ENCODE measurements at places on chromosomes 12 and 14. TPM values are rescaled to one million over a fixed set of nuclear protein-coding genes. Genes with fewer than 3 reads are reported as not detected.

DNA sequence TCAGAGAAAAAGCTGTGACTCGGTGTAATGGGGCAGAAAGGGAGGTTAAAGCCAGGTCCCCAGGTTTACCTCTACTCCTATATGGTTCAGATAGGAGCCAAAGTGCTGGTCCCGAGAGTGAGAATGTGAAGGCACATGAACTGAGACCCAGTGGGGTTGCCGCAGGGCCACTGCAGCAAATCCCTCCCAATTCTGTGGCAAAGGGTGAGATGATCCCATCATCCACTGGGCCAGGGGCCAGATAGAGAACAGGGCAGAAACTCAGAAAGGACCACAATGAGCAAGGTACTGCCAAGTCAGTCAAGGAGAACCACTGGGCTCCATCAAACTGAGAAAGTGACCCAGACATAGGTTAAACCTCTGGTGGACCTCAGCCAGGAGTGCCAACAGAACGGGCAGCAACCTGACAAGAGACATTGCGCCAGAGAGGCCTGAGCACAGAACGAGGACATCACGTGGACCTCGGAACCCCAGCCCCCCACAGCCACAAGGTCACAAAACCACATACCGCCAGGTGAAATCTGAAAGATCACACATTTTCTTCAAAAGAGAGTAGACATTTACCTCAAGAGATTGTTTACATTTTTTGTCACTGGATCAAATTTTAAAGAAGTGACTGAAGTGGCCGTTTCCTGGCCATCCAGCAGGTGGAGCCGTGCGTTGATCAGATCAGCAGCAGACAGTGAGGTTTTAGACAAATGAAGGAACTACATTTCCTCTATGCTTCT, 20.5 kb upstream of the ITPR2 start:
- DNase-seq: peak; percentile 70

GRCh38 chr12:96473394-96474093, 15.8 kb upstream of the CFAP54 start:
- DNase-seq: no peak

Gene AKAP3
- total RNA-seq: 0.97 TPM

Gene CCDC197
- not detected for total RNA-seq

Gene VPS37B
- 46.6 TPM for total RNA-seq

DNA sequence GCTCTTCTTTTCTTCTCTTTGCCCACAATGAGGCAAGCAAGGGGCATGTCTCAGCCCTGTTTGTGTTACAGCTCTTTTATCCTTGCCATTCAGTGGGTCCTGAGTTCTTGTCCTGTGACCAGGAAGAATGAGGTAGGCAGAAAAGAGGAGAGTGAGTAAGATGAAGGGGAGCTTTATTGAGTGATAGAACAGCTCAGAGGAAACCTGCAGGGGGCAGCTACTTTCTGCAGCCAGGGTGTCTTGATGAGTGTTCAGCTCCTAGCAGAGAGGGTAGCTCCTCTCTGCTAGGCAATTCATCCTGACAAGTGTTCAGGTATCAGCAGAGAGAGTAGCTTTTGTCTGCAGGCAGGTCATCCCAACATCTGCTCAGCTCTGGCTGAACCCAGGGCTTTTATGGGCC, 41.0 kb downstream of the HSD17B6 start:
- DNase-seq: no peak

GRCh38 chr12:131644481-131644880, 66.4 kb upstream of the SFSWAP start:
- no peak for DNase-seq

DNA sequence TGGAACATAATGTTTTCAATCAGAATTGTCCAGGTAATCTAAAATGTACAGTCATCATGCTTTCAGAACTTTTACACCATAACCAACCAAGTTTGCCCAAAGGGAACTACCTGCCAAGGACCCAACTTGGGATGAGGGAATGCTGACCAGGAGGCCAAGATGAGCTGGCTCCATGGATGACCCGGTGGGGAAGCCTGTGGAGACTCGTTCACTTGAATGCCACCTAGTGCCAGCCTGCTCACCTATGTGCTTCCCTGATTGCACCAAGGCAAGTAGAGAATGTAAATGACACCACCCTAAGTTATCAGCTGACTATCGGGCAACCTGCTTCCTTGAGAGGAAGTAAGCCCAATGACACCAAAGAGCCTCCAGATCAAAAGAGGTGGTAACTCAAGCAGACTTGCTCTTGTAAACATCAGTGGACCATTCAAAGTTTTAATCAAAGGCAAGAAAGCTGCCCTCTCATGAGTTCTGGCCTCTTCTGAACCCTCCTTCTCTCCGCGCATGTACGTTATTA, 137.3 kb downstream of the TTC7B start:
- DNase-seq: no peak

GRCh38 chr12:129332286-129332685, 479.0 kb downstream of the GLT1D1 start:
- no peak for DNase-seq

DNA sequence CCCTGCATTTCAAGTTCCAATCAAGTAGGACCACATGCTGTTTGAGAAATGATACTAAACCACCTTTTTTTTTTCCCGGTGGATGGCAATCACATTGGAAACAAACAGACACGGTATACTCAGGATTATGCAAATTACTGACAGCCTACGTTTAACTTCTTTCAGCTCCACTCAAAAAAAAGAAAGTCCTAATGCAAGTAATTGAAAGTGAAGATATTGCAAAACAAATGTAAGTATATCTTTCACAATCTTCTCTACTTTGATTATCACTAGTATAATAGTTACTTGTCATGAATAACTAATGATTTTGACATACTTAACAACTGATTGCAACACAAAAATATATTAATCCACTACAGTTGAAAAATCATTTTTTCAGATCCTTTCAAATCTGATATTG, 2.6 kb upstream of the OSBPL8 start:
- DNase-seq: no peak

GRCh38 chr12:75998292-75999063, 33.1 kb downstream of the PHLDA1 start:
- DNase-seq: no peak

Gene SLC38A4
- total RNA-seq: 0.36 TPM

- DNase-seq: no peak
These were observed 10.9 kb upstream of the ENDOU start for GRCh38 chr12:47736216-47736615.

- peak; percentile 43 for DNase-seq
These were observed 28.4 kb upstream of the MON2 start for GRCh38 chr12:62438098-62438692.

DNA sequence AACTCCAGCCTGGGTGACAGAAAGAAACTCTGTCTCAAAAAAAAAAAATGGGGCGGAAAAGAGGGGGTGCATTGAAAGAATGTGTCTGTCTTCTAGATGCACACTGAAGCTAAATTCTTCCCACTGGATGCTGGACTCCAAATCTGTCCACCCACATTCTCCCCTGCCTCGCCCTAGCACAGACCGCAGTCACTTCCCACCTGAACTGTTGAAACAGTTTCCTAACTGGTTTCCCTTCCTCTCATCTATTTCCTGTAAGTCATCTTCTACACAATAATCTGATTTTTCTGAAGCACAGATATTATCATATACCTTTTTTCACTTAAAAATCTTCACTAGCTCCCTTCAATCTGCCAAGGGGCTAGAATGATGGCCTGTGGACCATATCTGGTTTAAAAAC, 1.5 kb upstream of the HCAR1 start:
- no peak for DNase-seq

- no peak for DNase-seq
These were observed 8.6 kb upstream of the PALS1 start for GRCh38 chr14:67232621-67233020.

Gene EIF2B1
- total RNA-seq: 160 TPM

Gene RERGL
- total RNA-seq: not detected

- no peak for DNase-seq
These were observed 365.0 kb downstream of the CCER1 start for GRCh38 chr12:90589956-90590355.

GRCh38 chr14:101477648-101478047, 83.6 kb upstream of the DIO3 start:
- DNase-seq: peak; percentile 38

Gene ERP27
- not detected for total RNA-seq

Gene DTX1
- 0.24 TPM for total RNA-seq

GRCh38 chr12:3137268-3137781, 60.1 kb downstream of the TSPAN9 start:
- peak; percentile 76 for DNase-seq

Gene OTX2
- 2.5 TPM for total RNA-seq

GRCh38 chr14:72643317-72643801, 250.5 kb downstream of the DPF3 start:
- peak; percentile 98 for DNase-seq

- no peak for DNase-seq
These were observed 11.6 kb upstream of the PTPRB start for GRCh38 chr12:70648831-70649230.

DNA sequence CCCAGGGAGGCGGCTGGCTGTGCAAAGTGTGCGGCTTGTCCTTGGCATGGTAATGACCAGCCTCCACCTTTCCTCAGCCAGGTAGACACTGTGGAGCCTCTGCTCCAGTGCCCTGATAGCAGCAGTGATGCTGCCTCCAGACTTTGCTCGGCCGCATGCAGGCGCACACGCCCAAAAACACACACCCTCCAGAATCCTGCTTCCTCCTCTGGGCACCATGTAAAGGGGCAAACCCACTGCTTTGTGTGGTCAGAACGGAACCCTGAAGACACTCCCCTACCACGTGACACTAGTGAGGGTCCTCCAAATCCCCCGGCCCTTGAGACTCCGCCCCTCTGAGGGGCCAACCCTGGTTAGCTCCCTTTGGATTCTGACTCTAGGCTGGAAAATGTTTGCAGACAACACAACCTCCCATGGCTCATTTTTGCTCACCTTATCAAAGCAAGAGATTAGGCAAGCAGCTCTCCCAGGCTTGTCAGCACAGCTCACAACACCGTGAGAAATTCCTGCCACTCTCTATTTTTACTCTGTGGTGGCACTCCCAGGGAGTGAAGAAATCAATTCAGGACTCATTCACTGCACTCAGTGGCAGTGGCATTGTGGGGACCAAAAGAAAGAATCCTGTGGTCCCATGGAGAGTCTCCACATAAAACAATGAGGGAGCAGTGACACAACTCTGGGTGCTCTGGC, 4.5 kb downstream of the KRT77 start:
- DNase-seq: no peak

Gene ZNF605
- total RNA-seq: 2.5 TPM

- DNase-seq: peak; percentile 92
These were observed 202.4 kb upstream of the AMIGO2 start for GRCh38 chr12:47282206-47282605.

All from Daoy (cell line).